ENCODE measurements at places on chromosomes 5 and 9.
A peak's percentile ranks its signal among the peaks of the same experiment; 100 is the strongest.

GRCh38 chr5:132022737-132023136 is 11.3 kb upstream of the ACSL6 start:
- DNase-seq = no peak

DNA sequence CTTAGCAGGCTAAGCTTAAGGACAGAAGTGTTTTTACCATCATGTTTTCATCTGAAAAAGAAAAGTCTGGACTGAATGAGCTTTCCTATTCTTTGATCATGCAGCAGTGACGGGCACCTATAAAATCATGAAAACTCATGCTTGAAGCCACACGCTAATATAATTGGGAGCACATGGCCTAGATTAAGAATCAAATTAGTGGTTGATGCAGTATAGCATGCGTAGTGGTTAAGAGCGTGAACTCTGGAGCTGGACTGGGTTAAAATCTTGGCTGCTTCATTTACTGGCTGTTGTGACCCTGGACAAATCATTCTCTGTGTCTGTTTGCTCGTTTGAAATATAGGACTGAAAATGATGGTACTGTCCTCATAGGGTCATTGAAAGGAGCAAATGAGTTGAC is 49.9 kb upstream of the IL13 start:
- no peak for DNase-seq

GRCh38 chr9:121949364-121949763 is 143.7 kb downstream of the TTLL11 start:
- DNase-seq = no peak

GRCh38 chr5:143440448-143441115 is 37.1 kb upstream of the NR3C1 start:
- no peak for DNase-seq

DNA sequence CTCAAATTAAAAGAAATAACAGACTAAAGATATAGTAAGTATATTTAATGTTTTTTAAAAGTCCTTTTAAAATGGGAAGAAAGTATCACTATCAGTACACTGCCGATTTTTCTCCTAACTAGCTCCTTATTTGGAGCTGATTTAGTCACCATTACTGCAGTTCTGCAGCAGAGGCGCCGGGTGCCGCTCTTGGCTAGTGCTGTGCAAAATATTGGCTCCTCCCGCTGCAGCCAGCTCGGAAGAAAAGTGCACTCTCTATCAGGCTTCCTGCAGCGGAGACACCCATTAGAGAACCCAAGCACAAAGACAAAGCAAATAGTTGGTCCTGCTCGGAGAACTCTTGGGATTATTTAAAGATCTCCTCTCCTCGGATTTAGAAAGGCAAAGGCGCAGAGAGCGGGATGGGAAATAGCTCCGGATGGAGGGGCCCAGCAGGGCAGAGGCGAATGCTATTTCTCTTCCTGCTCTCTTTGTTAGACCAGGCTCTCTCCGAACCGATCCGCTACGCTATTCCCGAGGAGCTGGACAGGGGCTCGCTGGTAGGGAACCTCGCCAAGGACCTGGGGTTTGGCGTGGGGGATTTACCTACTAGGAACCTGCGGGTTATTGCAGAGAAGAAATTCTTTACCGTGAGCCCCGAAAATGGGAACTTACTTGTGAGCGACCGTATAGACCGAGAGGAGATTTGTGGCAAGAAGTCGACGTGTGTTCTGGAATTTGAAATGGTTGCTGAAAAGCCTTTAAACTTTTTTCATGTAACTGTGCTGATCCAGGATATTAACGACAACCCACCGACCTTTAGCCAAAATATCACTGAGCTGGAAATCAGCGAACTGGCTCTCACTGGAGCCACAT is at the start of gene PCDHGB3:
Gene PCDHGB3, plus strand, starts transcription at position 249 of the 855 bp plus-strand sequence. Its CDS starts 153 bp downstream, at position 402.
- peak; percentile 84 for DNase-seq

- no peak for DNase-seq
These were observed 74.0 kb upstream of the CCNG1 start for GRCh38 chr5:163363389-163363788.

- no peak for DNase-seq
These were observed 25.2 kb upstream of the TNFAIP8 start for GRCh38 chr5:119330367-119331183.

DNA sequence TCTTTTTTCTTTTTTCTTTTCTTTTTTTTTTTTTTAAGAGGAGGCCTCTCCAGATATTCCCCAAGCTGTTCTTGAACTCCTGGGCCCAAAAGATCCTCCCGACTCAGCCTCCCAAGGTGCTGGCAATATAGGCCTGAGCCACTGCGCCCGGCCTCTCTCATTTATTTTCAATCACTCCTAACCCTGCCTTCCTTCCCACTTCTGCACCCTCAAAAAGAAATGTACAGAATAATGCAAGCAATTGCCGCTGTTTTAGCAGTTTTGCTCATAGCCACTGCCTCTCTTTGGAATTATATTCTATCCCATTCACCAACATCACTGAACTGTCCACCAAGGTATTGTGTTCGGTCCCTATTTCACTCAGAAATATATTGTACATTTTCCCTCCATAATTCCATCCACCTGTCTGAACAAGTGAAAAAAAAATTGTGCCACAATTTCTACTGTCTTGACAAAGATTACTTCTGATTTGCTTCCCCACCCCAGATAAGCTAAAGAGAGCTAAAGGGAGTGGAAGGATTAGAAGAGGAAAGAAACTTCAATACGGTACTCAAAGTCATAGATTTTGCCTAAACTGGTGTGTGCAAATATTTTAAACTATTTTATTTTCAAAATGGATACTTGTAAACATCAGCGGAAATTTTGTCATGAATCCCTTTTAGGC is 1.9 kb downstream of the FNBP1 start:
- DNase-seq = no peak

DNA sequence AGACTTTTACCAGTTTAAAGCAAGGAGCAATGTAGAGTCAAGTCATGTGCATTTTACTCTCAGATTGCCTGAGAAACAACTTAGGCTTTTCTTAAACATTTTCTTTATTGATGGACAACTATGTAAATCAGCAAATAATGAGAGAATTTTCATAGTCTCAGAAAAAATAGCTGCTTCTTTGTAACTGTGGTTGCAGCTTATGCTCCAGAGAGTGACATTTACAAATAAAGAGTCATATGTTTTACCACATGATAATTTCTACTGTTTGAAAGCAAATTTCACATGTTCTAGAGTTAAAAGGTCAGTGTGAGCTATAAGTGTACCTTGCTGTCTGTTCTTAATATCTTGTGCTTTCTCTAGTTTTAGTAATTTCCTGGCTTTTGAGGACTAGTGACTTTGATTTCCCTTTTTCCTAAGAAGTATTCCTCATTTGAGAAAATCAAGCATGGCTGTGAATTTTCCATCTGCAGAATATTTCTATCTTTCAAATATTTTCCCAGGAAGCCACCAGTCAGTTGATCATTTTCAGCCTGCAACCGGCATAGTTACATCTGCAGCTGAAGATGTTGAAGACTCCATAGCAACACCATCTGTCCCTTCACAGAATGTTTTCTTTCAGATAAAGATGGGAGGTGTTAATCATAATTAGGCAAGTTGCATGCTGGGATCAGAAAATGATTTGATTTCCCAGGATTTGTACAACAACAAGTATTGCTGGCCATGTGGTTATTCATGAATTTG is 229.9 kb downstream of the SGCD start:
- no peak for DNase-seq

DNA sequence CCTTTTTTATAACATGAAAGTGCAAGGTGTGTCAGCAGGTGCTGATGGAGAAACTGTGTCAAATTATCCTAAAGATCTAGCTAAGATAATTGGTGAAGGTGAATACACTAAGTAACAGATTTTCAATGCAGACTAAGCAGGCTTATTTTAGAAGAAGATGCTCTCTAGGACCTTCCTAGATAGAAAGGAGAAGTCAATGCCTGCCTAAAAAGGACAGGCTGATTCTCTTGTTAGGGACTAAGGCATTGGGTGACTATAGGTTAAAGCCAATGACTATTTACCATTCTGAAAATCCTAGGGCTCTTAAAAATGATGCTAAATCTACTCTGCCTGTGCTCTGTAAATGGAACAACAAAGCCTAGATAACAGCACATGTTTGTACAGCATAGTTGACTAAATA is 1682.4 kb downstream of the MAT2B start:
- no peak for DNase-seq

DNA sequence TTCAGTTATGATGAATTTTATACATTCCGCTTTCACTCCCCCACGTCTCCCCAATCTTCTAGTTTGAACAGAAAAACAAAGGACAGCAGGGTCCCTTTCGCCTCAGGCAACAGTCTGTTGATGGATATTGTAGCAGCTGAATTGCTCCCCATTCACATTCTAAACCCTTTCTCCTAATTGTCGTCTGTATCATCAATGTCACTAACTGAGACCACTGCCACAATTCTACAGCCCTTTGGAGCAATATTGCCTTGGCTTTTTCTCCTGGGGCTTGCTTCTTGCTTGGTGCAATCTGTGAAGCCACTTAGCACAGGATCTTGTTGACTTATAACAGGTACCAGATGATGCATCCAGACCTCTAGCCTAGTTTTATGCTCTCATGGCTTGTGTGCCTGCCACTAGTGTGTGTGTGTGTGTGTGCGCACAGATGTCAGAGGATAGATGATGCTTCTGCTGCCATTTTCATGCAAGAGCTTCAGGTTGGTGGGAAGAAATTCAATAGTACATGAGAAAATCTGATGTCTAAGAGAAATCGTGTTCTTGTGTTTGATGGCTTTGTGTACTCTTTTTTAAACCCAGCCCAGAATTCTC is 195.2 kb upstream of the ISL1 start:
- no peak for DNase-seq

GRCh38 chr5:81408496-81408895 is 14.6 kb upstream of the ACOT12 start:
- no peak for DNase-seq

- DNase-seq = no peak
These were observed 255.6 kb downstream of the NFIB start for GRCh38 chr9:14058325-14058688.
